Right lung (tissue), 10 donors: ENCODE measurements at places on chromosomes 13 and 19. TPM values are rescaled to one million over a fixed set of nuclear protein-coding genes. Genes with fewer than 3 reads are reported as not detected.

The CLC gene
- 3.1 TPM for polyA plus RNA-seq

DNA sequence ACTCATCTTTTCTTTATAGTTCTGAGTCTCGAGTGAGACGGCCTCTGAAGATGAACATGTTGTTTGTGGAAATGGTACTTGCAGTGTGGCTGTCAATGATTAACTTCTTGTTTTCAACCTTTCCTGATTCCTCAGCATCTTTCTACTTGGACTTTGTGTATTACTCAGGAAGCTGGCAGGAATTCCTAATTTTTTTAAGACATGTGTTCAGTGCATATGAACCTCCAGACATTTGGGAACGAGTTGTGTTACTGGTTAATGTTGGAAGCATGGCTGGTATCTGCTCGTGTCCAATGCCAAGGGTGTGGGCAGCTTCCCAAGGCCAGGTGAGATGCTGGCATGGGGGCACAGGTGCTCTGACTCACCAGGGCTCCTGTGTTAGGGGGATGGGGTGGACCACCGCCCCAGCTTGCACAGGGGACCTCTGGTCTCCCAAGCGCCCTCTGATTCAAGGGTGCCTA, 61.1 kb upstream of the MCF2L start:
- DNase-seq: no peak

GRCh38 chr19:2381148-2381820, 21.2 kb downstream of the TMPRSS9 start:
- DNase-seq: no peak

The SIAH3 gene
- 0.04 TPM for polyA plus RNA-seq

GRCh38 chr13:62309904-62310303, 894.3 kb upstream of the PCDH20 start:
- DNase-seq: no peak

The VAV1 gene
- 2.3 TPM for polyA plus RNA-seq

The ZNF611 gene
- 9.6 TPM for polyA plus RNA-seq

DNA sequence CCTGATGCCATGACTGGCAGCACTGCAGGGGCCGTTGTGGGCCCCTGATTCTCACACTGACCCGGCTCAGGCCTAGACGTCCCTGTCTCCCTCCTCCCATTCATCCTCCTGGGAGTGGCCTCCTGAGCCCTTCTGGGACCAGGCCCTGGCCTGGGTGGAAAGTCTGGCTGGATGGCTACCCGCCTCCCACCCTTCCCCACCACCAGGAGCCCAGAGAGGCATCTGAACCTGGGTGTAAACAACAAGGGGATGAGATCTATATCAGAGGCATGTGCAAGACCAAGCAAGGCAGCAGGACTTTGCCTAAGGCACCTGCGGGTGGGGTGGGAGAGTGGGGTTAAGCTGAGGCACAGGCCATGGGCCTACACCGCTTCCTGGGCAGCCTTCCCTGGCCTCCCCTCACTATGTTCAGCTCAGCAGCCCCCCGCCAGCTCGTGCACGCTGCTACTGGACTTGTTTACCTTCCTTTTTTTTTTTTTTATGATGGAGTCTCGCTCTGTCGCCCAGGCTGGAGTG, 22.0 kb upstream of the ASPDH start:
- DNase-seq: no peak

DNA sequence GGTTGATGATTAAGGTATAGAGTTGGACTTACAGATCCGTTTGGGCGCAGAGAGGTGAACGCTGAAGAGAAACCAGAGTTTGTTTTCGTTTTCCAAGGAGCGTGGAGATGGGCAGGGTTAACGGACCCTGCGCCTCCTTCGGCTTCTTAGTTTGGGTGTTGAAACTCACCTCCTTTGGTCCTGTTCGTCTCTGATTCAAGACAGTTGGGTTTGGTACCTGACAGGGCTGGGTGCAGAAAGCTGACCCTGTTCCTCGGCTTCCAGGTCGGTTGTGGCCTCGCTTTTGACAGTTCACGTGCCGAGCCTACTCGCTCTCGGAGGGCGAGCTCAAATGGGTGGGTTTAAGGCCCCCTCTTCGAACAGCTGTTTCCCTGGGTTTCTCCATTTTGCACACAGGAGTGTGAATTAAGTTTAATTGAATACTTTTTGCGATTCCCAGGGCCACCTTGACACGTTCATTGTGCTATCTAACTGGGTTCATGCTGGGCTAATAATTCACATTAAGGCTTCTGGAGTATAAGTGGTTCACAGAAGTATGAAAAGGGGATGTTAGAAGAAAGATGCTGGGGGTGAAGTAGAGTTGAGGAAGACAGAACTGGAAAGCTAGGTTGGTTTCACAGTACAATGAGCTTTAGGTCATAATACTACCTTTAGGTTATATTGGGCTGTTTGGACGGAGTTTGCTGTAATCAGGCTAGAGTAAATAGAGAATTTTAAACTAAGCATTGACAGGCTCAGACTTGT, 638 bp downstream of the USPL1 start:
- DNase-seq: peak; percentile 18

- no peak for DNase-seq
Observed at GRCh38 chr13:68976287-68976686, 1131.3 kb upstream of the ATXN8OS start.

DNA sequence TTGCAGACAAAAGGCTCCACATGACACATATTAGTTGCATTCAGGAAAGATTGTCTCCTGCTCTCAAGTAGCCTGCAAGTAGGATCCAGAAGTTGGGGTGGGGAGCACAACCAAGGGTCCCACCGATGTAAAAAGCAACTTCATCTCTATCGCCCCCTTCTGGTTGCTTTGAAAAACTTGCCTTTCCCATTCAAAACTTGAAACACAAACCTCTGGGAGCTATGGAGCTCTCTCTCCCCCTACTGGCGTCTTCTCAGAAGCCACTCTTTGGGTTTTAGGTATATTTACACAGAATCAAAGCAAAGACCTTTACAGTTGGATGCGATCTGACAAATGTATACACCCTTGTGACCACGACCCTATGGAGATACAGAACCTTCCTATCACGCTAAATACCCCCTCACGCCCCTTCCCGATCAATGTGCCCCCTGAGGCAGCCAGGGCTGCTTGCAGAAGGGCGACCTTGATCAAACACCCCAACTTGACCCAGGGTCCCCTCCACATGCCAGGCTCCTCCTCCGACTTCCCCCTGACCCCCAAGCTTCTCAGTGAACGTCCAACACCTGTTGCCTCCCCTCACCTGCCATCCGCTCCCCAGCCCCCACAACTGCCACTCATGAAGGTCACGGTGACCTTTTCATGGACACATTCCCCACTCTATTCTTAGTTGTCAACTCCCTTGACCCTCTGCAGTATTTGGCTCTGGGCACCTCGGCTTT, 10.1 kb downstream of the NOSIP start:
- peak; percentile 59 for DNase-seq

DNA sequence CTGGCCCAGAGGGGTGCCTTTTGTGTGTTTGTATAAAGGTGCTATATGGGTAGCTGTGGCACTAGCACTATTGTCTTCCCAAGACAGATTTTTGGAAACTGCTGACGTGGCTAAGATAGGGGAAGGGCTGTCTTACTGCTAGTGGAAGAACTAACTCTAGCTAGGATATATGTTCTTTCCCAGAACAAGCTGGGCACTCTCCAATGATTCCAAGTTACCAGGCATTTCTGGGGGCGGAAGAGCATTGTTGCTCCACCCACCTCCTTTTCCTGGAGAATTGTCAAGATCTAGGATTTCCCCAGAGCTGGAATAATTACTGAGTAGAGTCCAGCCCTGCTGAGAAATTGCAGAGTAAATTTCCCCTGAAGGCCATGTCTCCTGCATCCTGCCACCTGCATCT, 408.3 kb downstream of the KLF5 start:
- DNase-seq: no peak

GRCh38 chr13:99258946-99259345, 767 bp upstream of the GPR18 start:
- DNase-seq: no peak

The ZNF69 gene
- polyA plus RNA-seq: 26.0 TPM

The CCL25 gene
- polyA plus RNA-seq: 0.65 TPM

- no peak for DNase-seq
Observed at GRCh38 chr19:9189535-9189934, 10.8 kb downstream of the OR7D2 start.

The CYP4F22 gene
- polyA plus RNA-seq: not detected

DNA sequence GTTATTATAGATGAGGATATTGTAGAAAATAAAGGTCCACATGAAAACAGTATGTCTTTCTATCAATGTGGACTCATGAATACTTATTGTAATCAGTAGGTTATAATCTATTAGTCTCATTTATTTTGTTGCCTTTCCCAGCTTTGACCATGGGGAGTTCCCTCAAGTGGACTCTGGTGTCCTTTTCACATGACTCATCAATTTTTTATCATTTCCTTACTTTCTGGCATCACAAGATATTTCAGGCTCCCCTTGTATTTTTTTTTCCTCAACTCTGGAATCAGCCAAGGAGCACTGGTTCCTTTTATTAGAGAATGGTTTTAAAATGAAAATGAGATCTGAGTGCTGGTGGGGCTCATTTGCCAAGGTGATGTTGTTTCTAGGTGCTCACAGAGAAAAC, 63.4 kb upstream of the DIAPH3 start:
- no peak for DNase-seq

DNA sequence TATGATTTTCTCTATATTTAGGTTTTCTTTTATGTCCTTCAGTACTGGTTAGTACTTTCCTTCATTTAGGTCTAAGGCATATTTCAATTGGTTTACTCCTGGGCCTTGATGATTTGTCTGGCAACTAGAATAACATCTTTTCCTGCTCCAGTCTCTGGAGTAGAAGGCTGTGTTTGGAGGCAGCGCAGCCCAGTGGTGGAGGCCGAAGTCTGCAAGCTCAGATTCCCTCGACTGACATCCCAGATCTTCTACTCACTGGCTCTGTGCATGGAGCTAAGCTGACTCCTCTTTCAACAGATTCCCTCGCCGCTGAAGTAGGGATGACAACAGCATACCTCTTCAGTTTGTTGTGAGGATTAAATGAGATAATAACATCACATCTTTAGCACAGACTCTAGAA, 141.0 kb downstream of the RAP2A start:
- no peak for DNase-seq

The KLK14 gene
- polyA plus RNA-seq: 0.13 TPM

The FCAR gene
- polyA plus RNA-seq: 0.60 TPM

The KIR3DL1 gene
- 0.16 TPM for polyA plus RNA-seq

- DNase-seq: peak; percentile 2
Observed at GRCh38 chr13:62387647-62388046, 972.0 kb upstream of the PCDH20 start.

The CEACAM8 gene
- 0.29 TPM for polyA plus RNA-seq

DNA sequence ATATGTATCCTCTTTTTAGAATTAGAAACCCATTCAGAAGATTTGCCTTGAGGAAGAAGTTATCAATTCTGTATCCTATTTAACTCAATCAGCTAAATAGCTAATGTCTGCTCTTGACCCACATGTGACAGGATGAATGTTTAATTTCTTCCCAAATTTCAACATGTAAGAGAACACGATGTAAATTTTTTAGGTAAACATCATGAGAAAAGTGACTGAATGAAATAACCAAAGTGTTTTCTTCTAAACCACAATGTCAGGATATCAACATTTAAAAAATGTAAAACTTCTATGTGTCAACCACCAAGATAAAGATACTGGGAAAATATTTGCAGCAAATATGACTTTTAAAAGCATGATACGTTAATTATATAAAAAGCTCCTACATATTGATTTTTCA, 302.4 kb downstream of the DCT start:
- DNase-seq: no peak

GRCh38 chr13:53007872-53008271, 20.7 kb upstream of the OLFM4 start:
- DNase-seq: no peak

- DNase-seq: no peak
Observed at GRCh38 chr19:56718231-56718630, 46.7 kb upstream of the ZNF835 start.

The CCDC169 gene
- 9.3 TPM for polyA plus RNA-seq

The TGDS gene
- polyA plus RNA-seq: 16.9 TPM

The CABP5 gene
- polyA plus RNA-seq: not detected

DNA sequence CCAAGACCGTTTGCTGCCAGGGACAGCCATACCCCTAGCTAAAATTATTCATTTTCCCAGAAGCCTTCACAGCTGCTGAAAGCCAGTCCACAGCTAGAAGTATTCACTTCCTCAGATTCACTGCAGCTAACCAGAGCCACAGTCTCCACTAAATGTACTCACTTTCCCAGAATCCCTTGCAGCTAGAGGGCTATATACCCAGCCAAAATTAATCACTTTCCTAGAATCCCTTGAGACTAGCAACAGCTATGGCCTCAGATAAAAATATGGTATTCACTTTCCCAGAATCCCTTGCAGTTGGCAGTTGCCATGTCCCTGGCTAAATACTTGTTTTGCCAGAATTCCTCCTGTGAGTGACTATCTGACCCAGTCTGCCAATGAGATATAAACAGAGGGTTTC, 13.8 kb upstream of the MEIS3 start:
- DNase-seq: no peak

The PCID2 gene
- 78.0 TPM for polyA plus RNA-seq

DNA sequence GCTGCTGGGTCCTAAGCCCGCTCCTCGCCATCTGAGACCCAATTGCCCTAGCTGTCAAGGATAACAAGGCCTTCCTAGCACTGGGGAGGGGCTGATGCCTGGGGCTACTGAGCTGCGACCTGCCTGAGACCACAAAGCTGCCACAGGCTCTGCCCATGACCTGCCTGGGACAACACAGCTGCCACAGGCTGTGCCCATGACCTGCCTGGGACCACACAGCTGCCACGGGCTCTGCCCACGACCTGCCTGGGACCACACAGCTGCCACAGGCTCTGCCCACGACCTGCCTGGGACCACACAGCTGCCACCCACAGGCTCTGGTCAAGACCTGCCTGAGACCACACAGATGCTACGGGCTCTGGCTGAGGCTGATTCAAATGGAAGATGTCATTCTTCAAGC, 54.8 kb downstream of the EPS15L1 start:
- DNase-seq: no peak
